ENCODE measurements at places on chromosomes 6 and 20.

GRCh38 chr6:69813508-69813907 lies 16.7 kb upstream of the LMBRD1 start:
- ATAC-seq: no peak

DNA sequence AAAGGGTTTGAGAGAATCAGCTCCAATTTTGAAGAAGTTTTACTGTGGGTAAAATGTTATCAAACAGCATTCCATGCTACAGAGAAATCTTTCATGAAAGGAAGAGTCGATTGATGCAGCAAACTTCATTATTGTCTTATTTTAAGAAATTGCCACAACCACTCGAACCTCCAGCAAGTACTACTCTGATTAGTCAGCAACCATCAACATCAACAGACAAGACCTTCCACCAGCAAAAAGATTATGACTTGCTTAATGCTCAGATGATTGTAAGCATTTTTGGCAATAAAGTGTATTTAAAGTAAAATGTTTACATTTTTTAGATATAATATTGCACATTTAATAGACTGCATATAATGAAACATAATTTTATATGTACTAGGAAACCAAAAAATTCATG lies 87.5 kb downstream of the AKAP7 start:
- no peak for ATAC-seq

- peak; percentile 32 for ATAC-seq
These were observed 270.2 kb upstream of the PRDM1 start for GRCh38 chr6:105815661-105816555.

- ATAC-seq: no peak
These were observed 429.6 kb downstream of the BCKDHB start for GRCh38 chr6:80535914-80536565.

GRCh38 chr6:38039502-38039901 lies 220.0 kb downstream of the ZFAND3 start:
- no peak for ATAC-seq

- ATAC-seq: no peak
These were observed 156.7 kb upstream of the THEMIS start for GRCh38 chr6:128057541-128057940.

- peak; percentile 92 for ATAC-seq
These were observed 102.1 kb upstream of the STMND1 start for GRCh38 chr6:16999491-17000436.

DNA sequence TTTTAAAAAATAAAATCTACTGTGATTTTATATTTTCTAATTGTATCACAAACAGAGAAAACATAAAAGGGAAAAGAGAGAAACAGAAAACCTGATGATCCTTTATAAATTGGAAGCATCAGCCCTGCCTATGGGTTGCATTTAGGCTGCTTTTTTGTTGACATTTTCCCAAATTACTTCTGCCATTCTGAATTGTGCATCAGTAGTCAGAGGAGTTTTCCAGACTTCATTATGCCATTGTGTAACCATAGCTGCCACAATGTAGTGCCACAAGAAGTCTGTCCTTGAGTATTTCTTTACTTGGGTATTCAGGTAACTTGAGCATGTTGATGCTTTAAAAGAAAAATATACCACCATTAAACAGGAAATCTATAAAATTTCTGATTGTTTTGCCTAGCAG lies 130.3 kb downstream of the HACE1 start:
- no peak for ATAC-seq

- no peak for ATAC-seq
These were observed 32.4 kb downstream of the NQO2 start for GRCh38 chr6:3031857-3032640.

- ATAC-seq: peak; percentile 2
These were observed 610 bp downstream of the ZNF217 start for GRCh38 chr20:53592992-53593465.

- ATAC-seq: no peak
These were observed 404.6 kb upstream of the IRAK1BP1 start for GRCh38 chr6:78462728-78463127.

GRCh38 chr6:46014511-46015118 lies 1.0 kb downstream of the CLIC5 start:
- ATAC-seq: peak; percentile 46

- no peak for ATAC-seq
These were observed 158.8 kb downstream of the DTNBP1 start for GRCh38 chr6:15504040-15504495.

DNA sequence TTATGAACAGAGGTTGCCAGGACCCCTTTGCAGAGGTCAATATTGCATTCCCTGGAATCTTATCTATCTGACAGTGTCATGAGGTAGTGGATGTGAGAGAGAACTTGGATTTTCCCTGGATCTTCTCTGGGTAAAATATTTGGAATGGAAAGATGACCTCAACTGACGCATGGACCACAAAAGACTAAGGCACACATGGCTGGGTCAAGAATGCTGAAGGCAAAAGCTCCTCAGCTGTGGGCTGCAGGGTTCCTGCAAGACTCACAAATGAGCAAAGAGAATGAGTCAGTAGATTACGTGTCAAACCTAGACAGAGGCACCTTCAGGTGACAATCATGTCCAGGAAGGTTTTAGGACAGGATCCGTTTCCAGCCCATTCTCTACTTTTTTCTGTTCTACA lies 484.0 kb downstream of the C6orf118 start:
- ATAC-seq: no peak

DNA sequence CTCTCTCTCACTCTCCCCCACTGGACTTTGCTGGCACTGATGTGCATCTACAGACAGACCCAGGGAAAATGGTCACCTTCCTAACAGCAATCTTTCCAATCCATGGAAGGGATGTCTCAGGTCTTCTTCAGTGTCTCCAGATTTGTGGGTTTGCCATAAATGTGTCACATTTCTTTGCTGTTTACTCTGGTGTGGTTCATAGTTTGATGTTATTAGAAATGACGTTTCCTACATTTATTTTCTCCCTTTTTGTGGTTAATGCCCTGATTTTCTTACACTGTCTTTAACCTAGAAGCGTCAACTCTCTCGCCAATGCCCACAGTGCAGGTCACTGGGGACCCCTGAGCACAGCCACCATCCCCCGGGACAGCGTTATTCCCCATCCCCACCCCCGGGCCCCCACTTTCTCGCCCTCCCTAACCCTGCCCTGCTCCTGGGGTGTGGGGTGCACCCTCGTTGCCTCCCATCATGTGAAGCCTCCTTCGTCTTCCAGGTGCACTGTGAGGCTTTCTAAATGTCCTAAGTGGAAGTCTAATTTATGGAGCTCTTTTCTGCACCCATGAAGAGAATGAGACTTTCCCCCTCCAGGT lies 86.5 kb downstream of the YTHDF1 start:
- no peak for ATAC-seq

DNA sequence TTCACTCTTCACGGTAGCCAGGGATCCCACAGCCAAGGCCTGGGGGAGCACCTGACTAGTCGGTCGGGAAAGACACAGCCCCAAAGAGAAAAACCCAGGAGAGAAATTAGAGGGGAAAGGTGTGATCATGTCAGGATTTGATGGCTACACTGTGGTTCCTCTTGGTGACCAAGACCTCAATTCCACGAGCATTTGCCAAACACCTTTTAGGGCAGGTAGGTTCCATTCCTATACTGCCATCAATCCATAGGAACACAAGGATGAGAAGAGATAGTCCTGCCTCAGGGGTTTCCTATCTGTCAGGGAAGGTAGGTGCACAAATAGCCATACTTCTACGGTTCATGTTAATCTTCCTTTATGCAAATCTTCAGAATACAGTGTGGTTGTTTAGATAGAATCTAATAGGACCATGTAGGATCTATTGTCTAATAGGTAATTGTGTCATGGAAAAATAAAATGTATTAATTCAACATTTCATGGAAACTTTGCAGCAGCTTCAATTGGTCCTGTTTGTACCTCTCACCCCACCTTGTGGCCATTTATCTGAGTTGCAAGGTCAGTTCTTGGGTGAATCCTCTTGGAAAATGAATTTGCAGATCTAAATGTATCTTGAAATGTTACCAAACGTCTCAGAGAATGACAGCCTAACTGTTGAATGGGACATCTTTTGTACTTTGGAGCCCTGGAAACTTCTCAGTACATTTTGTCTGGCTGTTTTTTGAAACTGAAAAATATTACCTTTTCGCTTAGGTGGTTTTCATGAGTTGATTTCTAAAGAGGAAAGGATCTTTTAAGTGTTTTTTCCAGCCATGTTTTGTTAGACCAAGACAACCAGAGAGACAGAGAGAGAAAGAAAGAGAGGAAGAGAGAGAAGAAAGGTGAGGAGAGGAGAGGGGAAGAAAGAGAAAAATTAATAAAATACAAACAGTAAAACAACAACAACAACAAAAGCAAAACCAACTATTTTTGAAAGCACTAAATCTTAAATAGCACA lies 33.7 kb upstream of the IYD start:
- ATAC-seq: peak; percentile 66

DNA sequence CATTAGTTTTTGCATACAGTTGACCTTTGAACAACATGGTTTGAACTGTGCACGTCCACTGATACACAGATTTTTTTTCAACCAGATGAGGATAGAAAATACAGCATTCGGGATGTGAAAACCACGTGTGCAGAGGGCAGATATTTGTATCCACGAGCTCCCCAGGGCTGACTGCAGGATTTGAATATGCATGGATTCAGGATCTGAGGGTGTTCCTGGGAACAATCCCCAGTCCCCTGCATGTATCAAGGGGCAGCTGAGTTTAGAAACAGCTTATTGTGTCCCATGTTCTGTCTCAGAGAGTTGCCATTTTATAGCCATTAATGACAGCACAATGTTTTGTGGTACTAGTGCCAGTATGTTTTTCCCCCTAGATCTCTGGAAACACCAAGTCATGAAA lies 53.6 kb downstream of the CD164 start:
- no peak for ATAC-seq

DNA sequence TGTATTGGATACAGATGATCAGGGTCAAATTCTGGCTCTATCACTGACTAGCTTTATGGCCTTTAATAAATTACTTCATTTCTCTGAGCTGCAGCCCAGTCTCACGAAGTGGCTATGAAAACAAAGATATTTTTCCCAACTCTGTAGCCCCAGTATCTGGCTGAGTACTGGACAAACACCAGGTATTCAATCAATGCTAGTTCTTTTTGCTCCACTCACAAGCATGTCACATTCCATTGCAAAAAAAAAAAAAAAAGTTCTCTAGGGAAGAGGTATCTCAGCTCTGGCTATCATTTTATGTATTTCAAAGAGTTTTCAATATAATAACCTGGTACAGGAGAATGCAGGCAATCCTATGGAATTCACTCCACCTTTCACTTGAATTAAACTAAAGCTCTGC lies 3.1 kb downstream of the CHD6 start:
- ATAC-seq: no peak

DNA sequence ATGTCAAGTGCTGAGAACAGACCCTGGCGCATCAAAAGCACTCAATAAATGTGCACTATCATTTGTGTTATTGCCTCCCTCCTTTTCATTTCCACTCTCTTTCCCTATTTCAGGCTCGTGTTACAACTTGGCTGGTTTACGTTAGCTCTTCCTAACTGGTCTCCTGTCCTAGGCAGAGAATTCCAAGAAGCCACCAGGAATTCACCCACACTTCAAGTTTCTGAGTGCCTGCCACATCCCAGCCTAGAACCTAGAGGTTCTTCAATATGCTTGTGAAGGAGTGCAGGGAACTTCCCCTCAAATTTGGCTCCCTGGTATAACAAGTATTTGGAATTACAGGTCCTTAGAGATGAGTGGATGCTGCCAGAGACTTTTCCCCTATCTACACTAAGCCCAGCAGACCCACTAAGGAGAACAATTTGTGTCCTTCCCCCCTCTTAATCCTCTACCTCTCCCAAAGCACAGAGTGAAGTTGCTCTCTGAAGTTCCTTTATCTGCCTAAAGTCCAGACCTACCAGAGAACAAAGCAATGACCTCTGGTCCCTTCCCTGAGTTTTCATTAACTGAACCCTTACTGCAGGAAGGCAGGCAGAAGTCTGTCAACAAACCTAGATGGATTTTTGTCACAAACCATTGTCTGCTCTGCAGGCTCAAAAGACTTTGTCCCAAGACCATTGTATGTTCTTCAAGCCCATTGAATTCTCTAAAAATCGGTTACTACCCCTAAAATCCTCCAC lies 201.6 kb upstream of the JARID2 start:
- ATAC-seq: no peak

GRCh38 chr6:105714846-105715245 lies 312.0 kb upstream of the PREP start:
- no peak for ATAC-seq

GRCh38 chr6:22642254-22642653 lies 72.9 kb downstream of the HDGFL1 start:
- ATAC-seq: no peak

- ATAC-seq: peak; percentile 91
These were observed 30.8 kb downstream of the IL20RA start for GRCh38 chr6:137013738-137014602.

- no peak for ATAC-seq
These were observed 16.0 kb downstream of the HLA-DPA1 start for GRCh38 chr6:33057222-33058150.

DNA sequence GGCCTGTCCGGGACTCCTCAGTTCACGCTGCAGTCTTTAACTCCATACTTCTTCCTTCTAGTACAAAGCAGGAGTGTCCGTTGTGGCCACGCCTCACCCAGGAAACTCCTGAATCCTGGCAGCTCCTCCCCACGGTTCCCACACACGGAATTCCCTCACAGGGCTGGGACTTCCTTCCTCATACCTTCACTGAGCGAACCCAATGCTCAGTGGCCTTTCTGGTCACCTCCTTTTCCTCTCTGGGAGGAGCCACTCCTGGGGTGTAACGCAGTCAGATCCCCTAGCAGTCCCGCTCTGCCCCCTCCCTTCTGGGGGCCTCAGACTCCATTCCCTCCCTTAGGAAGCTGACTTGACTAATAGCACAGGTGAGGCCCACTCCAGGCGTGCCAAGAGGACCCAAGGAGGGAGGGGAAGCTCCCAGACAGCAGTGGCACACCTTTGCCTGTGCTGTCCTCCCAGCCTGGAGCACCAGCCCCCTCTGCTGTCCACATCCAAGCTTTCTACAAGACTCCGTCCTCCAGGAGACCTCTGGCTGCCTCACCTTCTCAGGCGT lies at the start of gene SLC52A3:
Gene SLC52A3 (minus strand): TSS at position 75 of the 553 bp plus-strand sequence. CDS start 2,726 bp downstream, outside the sequence.
- ATAC-seq: peak; percentile 60

GRCh38 chr20:47125508-47125757 lies 230.8 kb downstream of the EYA2 start:
- ATAC-seq: peak; percentile 46

GRCh38 chr6:156731396-156731795 lies 45.8 kb upstream of the ARID1B start:
- ATAC-seq: peak; percentile 85

- ATAC-seq: no peak
These were observed 7.5 kb upstream of the BTN2A1 start for GRCh38 chr6:26450240-26450639.

DNA sequence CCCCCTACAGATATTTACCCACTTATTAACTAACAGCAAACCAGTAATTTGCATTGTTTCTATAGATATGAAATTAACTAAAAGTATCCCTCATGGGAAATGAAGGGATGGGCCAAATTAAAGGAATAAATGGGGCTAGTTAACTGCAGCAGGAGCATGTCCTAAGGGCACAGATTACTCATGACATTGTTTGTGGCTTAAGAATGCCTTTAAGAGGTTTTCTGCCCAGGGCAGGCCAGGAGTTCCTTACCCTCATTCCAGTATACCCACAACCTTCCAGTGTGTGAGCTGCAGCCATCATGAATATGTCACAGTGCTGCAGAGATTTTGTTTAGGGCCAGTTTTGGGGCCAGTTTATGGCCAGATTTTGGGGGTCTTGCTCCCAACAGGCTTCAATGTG lies 1101.9 kb downstream of the PRIM2 start:
- no peak for ATAC-seq

All from SK-N-SH treated with all-trans-retinoic acid at 6 μM for 48 hours (cell line).